Glutamatergic neuron (in vitro differentiated cells): ENCODE measurements at places on chromosomes 3 and 15. TPM values are rescaled to one million over a fixed set of nuclear protein-coding genes. Genes with fewer than 3 reads are reported as not detected.

The CRELD1 gene
- total RNA-seq, result 92.6 TPM

The GP5 gene
- total RNA-seq, result 0.15 TPM

The TMEM40 gene
- not detected for total RNA-seq

The TM4SF4 gene
- total RNA-seq, result not detected

GRCh38 chr15:47516558-47516957 is 200.7 kb upstream of the SEMA6D start:
- H3K27me3 ChIP-seq, result peaks cover 3% of the 10 kb centered on the region
- no peak overlapping the region for H3K27ac ChIP-seq
- DNase-seq, result no peak
- H3K4me3 ChIP-seq, result no peak overlapping the region

GRCh38 chr15:27850981-27851857 is 247.9 kb downstream of the OCA2 start:
- no peak overlapping the region for H3K27ac ChIP-seq
- H3K27me3 ChIP-seq, result peaks cover 3% of the 10 kb centered on the region
- peaks cover 9% of the 10 kb centered on the region for H3K36me3 ChIP-seq
- H3K4me1 ChIP-seq, result no peaks in the 10 kb centered on the region
- H3K4me3 ChIP-seq, result no peak overlapping the region
- no peak for DNase-seq

GRCh38 chr3:194269610-194270145 is 81.5 kb downstream of the CPN2 start:
- no peak overlapping the region for H3K4me3 ChIP-seq
- peak; percentile 44 for DNase-seq
- H3K4me1 ChIP-seq, result peaks cover 22% of the 10 kb centered on the region
- peaks cover 6% of the 10 kb centered on the region for H3K27me3 ChIP-seq
- no peaks in the 10 kb centered on the region for H3K36me3 ChIP-seq

DNA sequence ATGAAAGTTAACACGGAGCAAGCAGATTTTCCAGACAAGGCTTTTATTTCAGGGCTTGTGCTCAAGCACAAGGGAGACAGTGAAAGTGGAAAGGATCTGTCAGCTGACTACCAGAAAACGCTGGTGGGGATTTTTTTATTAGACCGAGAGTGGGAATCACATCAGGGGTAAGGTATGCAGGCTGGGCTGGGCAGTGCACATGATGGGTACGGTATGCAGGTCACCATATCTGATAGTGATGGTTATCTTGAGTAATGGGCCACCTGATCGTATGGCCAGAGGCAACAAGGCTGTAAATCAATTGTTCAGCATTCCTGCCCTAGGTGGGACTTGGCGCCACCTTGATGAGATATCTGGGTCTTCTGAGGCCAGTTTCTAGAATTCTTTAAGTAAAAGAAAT is 36.9 kb upstream of the PIAS1 start:
- H3K27me3 ChIP-seq, result peaks cover 1% of the 10 kb centered on the region
- H3K4me3 ChIP-seq, result no peak overlapping the region
- H3K36me3 ChIP-seq, result no peaks in the 10 kb centered on the region
- H3K4me1 ChIP-seq, result no peaks in the 10 kb centered on the region
- no peak for DNase-seq

DNA sequence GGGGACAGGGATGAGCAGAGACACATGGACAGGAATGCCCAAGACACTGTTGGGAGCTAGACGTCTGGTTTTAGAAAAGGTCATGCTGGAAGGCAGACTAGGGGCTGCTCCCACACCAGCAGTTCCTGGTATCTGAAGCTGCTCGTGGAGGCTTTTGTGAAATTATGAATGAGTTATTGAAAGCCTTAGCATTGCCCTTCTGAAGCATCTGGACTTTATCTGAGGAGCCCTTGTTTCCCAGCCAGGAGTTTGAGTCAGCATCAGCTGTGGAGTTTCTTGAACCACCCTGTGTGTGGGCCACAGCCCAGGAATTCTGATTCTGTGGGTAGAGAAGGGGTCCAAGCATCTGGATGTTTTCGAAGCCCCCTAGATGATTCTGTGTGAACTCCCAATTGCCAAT is 258.7 kb downstream of the SLCO3A1 start:
- peaks cover 3% of the 10 kb centered on the region for H3K27me3 ChIP-seq
- no peak overlapping the region for H3K4me3 ChIP-seq
- no peak for DNase-seq
- peaks cover 8% of the 10 kb centered on the region for H3K4me1 ChIP-seq
